ENCODE measurements at places on chromosomes 13 and 19.
A peak's percentile ranks its signal among the peaks of the same experiment; 100 is the strongest.

GRCh38 chr13:28282451-28282850 is 144.1 kb downstream of the PAN3 start:
- DNase-seq = no peak

DNA sequence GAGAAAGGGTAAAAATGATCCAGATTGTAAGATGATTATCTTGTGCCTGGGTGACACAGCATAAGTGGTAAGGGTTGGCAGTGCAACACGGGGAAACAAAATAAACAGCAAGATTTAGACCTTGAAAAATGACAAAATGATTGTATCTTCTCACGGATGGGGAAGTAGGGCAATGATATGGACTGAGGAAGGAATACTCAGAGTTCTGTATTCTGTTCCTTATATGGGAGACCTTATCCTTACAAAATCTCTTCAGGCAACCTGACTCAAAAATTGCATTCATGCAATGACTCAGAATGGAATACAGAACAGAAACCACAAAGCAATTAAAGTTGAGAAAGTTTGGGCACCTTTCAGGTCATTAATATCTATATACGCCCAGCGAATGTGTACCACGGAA is 149.0 kb downstream of the HS6ST3 start:
- no peak for DNase-seq

GRCh38 chr19:50549927-50550593 is 18.2 kb downstream of the LRRC4B start:
- DNase-seq = no peak

- DNase-seq = peak; percentile 59
Observed at GRCh38 chr13:75869981-75870380, 233.9 kb downstream of the LMO7 start.

DNA sequence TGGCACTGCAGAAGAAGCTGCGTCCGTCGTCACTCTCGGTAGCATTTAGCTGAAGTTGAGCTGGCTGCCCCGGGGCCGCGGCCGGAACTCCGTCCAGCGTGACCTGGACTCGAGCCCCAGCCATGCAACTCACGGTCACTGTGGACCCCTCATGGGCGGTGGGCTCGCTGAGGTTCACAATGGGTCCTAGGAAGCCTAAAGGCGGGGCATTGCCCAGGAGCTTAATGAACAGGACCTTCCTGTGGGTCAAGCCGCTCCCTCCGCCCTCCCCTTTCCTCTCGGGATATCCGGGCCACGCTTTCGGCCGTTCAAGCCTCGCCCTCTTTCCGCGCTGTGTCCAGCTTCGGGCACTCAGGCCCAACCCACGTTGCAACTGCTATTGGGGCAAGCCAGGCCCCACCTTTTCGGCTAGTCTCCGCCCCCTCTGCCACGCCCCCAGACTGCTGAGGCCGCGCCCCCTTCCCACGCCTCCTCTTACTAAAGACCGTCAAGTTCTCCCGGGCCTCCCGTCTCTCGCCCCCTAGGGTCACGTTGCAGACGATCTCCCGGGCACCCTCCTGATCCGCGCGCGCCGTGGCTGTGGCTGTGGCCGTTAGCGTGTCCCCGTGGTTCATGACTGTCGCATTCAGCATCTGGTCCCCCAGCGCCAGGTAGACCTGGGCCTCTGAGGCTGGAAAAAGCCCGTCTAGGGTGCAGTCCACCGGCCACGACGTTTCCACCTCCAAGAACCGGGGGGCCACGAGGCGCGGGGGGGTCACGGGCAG is 1.4 kb upstream of the RAVER1 start:
- DNase-seq = no peak

DNA sequence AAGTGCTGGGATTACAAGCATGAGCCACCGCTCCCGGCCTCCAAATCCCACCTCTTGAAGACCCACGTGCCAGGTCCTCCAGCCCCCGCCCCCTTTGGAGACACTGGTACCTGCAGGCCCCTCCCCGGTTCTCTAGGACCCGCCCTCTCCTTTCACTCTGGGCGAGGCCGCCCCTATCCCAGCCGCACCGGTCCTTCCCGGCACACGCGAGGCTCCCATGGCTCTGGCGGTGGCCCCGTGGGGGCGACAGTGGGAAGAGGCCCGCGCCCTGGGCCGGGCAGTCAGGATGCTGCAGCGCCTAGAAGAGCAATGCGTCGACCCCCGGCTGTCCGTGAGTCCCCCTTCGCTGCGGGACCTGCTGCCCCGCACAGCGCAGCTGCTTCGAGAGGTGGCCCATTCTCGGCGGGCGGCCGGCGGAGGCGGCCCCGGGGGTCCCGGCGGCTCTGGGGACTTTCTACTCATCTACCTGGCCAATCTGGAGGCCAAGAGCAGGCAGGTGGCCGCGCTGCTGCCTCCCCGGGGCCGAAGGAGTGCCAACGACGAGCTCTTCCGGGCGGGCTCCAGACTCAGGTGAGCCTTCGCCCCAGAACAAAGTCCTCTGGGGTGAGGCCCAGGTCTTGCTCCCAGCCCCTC is at the start of gene CBLC:
Gene CBLC (plus strand): TSS at position 176 of the 633 bp plus-strand sequence. CDS start 42 bp downstream, at position 218.
- DNase-seq = no peak

- DNase-seq = no peak
Observed at GRCh38 chr19:29815231-29815630, 3.4 kb downstream of the CCNE1 start.

GRCh38 chr19:38375748-38376147 is 1.4 kb downstream of the PSMD8 start:
- no peak for DNase-seq

DNA sequence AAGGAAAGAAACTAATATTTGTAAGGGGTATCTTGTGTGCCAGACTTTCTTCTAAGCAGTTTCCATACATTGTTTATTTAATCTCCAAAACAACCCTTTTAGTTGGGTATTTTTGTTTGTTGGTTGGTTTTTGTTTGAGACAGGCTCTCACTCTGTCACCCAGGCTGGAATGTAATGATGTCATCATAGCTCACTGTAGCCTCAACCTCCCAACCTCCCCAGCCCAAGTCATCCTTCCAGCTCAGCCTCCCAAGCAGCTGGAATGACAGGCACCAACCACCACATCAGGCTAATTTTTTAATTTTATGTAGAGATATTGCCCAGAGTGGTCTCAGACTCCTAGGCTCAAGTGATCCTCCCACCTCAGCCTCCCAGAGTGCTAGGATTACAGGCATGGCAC is 41.2 kb upstream of the LSM14A start:
- DNase-seq = no peak

GRCh38 chr19:29245215-29245614 is 32.3 kb upstream of the UQCRFS1 start:
- DNase-seq = no peak

DNA sequence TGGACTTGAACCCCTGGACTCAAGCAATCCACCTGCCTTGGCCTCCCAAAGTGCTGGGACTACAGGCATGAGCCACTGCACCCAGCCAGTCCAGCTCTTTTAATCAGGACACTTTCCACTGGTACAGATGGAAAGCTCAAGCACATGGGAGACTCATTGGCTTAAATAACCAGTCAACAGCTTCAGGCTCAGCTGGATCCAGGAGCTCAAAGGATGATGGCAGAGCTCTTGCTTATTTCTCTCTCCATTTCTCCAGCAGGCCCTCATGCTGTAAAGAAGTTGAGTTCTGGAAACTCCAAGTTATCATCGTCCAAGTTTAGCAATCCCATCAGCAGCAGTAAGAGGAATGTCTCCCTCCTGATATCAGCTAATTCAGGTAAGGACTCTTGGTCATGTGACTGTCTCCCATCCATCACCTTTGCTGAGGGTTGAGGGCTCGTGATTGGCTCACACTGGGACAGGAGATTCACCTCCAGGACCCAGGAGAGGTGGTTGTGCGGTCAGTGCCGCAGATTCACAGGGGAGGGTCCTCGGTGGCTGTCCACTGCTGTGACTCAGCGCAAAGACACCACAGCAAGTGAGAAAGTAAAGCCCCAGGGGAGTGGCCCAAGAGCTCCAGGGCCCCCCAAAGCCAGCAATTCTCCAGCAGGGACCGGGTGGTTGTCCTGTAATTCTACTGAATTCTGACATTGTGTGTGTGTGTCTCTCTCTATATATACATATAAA is 5.1 kb downstream of the CCL25 start:
- no peak for DNase-seq

Data from CD4-positive, alpha-beta memory T cell (primary cell).